CD4-positive, alpha-beta T cell treated with Interleukin-10 for 1 hour (primary cell): ENCODE measurements at places on chromosomes 5 and 9.
A peak's percentile ranks its signal among the peaks of the same experiment; 100 is the strongest.

GRCh38 chr5:59119480-59119879 is 536.6 kb downstream of the RAB3C start:
- DNase-seq, result no peak

GRCh38 chr5:114325541-114325940 is 36.3 kb upstream of the KCNN2 start:
- DNase-seq, result no peak

- DNase-seq, result no peak
Measured at GRCh38 chr5:159837860-159838259, 78.4 kb upstream of the ADRA1B start.

- no peak for DNase-seq
Measured at GRCh38 chr5:5645891-5646290, 223.4 kb downstream of the ICE1 start.

DNA sequence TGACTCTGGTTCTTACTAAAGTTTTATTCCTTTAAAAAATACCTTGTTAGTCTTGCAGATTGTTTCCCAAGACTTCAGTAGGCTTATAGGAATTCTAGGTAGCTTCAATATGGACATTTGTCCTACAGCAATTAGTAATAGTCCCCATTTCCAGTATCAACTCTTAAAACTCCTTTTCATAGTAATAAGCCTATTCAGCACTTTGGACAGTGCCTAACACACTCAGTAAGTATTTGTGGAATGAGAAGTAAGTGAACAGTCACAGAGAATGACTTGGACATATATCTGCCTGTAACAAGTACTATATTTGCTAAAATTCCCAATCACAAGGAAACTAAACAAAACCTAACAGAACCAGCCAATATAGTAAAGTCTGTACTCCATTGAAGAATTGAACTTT is 1291.8 kb upstream of the DMAC1 start:
- no peak for DNase-seq

DNA sequence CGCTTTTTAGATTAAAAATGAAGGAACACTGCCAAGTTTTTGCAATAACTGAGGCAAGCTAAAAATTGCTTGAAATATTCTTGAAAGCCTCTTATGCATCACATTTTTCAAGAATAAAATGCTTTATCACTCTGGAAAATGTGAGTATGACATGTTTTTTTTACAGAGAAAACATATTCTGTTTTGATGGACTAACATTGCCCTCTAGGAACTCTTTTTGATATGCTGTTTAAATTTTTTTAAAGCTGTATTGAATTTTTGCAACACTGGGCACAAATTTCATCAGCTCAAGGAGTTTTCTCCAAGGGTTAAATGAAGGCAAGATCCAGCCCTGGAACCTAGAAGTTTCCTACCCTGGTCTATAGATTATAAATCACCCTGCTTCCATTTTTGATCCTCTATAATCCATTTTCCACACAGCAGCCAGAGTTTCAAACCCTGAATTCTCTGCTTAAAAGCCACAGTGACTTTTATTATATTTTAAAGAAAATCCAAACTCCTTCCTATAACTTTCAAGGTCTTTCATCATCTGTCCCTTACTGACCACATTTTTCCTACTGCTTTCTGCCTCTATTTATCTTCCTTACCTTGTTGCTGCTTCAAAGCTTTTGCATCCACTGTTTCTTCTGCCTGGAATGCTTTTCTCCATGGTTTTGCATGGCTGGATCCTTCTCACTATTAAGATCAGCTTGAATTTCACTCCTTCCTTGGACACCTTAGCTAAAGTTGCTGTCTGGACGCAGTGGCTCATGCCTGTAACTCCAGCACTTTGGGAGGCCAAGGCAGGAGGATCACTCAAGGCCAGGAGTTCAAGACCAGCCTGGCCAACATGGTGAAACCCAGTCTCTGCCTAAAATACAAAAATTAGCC is 60.9 kb downstream of the IL31RA start:
- DNase-seq, result no peak

GRCh38 chr5:73321757-73322436 is 126.7 kb downstream of the FOXD1 start:
- DNase-seq, result no peak

DNA sequence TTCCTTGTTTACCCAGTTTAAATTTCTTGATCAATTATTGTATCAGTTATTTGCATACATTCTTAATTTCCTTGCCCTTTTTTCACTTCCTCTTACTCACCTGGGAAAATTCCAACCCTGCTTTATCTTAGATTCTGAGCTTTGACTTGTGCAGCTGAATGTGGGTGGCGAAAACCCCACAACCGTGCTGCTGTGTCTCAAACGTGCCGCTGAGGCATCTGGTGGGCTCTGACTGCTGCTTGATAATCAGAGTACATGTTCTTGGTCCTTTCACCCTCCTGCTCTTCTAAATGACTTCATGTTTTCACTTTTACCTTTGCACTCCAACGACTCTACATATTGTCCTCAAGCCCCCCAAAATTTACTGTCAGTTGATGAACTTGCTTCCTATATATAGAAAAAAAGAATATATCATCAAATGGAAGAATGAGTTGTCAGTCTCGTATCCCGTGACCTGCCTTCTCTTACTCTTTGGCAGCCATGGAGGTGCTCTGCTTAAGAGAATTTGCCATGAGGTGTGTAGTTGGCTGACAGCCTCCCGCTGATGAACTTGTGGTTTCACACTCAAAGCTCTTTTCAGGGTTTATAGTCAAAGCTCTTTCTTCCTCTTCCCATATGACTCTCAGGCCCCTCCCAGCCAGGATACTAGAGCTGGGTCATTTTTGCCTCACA is 14.0 kb upstream of the JAK2 start:
- DNase-seq, result peak; percentile 45

DNA sequence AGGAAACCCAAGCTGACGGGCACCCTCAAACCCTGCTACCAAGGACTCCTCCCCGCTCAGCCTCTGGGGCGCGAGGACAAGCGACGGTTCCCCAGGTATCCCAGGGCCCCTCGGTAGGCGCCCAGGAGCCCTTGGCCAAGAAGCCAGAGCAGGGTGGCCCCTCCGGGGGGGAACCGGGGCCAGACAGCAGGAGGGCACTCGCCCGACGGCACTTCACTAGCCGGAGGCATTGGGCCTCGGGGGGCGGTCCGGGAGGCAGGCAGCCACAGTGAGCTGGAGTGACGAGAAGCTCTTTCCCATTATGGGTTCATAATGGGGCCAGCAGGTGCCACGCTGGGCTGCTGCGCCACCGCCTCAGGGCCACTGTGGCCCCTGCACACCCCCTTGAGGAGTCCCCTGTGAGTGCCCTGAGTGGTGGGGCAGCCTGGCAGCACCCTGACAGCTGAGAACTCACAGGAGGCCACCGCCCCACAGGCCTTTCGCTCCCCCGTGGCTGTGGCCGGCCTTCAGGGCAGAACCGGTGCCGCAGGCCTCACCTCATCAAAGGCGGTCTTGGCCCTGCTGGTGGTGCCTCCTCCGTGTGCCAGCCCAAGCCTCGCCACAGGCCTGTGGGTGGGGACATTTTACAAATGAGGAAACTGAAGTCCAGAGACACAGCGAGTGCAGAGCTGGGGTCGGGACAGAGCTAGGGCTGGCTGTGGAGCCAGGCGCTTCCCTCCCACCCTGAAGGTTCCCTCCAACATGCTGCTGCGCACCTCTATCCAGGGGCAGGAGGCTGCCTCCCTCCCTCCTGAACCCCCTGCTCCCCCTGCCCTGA is 68.7 kb downstream of the PSMB7 start:
- DNase-seq, result no peak

- DNase-seq, result no peak
Measured at GRCh38 chr9:126338945-126339344, 12.3 kb downstream of the MVB12B start.

DNA sequence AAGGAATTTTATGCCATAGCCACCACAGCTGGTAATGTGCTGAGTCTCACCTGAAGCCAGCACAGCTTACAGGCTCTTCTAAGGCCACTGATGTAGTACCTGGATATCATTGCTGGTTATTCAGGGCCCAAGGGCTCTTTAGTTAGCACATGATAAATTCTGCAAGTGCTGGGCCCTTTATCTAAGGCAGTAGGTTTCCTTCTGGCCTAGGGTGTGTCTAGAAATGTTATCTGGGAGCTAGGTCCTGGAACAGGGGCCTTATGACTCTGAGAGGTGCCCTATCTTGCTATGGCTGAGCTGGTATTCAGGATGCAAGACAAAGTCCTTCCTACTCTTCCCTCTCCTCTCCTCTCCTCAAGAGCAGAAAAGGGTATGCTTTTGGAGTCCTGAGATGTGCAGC is 1424.5 kb upstream of the NUDT12 start:
- DNase-seq, result no peak

DNA sequence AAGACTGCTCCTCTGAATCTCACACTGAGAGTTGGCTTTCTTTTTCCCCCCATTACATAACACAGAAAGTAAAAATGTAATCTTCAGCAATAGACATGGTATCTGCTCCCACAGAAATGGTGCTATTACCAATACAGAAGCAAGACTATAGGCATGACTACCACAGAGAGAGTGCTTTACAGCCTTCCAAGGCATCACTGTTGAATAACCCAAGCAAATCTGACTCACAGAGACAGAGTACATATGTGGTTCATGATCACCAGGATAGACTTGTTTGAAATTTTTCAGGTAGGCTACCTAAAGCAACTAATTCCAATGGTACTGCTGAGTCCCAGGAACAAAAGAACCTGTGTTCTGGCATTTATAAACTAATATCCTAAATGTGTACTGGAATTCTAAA is 1373.4 kb upstream of the C9orf72 start:
- DNase-seq, result no peak

DNA sequence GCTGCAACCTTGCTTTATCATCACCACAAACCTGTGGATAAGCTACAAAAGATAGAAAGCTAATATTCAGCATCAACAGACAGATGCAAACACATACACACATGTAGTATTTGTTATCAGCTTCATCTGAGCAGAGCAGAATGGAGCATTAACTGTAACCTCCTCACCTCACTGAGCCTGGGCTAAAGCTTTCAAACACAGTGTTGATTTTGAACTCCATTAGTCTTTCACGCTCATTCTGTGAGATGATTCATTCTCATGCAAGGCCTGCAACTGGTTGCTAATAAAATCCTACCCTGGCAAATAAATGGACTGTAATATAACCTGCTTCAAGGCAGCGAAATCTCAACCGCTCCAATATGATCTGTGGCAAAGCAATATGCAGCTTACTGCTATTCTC is 1360.6 kb upstream of the ACO1 start:
- DNase-seq, result no peak

DNA sequence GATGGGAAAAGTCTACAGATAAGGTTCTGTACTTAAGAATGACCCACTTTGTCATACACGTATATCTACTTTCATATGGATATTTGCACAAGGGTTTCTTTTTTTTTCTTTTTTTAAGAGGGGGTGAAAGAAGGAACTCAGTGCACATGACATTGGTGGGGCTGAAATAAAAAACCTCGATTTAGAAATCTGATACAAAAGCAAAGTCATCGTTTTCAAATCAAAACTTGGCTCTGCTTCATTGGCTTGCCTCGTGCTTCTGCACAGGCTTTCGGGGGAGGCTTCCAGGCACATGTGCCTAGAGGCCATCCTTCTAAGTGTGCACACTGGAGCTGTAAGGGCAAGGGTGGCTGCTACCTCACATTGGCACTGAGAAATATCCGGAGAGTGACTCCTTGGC is 31.1 kb downstream of the PTTG1 start:
- DNase-seq, result no peak

GRCh38 chr9:96435345-96435744 is 14.6 kb upstream of the HABP4 start:
- no peak for DNase-seq

GRCh38 chr5:68225911-68226545 is 10.5 kb downstream of the PIK3R1 start:
- DNase-seq, result no peak

GRCh38 chr9:134399435-134400056 is 73.3 kb downstream of the RXRA start:
- DNase-seq, result no peak

- DNase-seq, result no peak
Measured at GRCh38 chr5:139862313-139862712, 66.7 kb downstream of the PSD2 start.

- no peak for DNase-seq
Measured at GRCh38 chr9:133058071-133058470, 3.7 kb upstream of the CEL start.

GRCh38 chr9:86672966-86673365 is 274.3 kb downstream of the GAS1 start:
- no peak for DNase-seq

DNA sequence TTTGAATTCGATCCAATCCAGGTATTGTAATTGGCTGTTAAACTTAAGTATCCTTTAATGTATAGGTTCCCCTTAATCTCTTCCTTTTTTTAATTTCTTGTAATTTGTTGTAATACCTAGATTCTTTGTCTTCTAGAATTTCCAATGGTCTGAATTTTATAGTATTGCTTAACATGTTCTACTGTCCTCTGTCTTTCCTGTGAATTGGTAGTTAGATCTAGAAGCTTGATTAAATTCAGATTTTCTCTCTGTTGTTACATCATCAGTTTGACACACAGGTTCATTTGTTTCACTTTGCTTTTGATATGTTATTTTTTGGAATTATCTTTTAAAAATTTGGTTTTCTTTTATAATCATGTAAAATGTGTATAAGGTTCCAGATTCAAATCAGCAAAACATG is 13.8 kb downstream of the ZCCHC7 start:
- no peak for DNase-seq

- peak; percentile 61 for DNase-seq
Measured at GRCh38 chr5:40623480-40624420, 56.0 kb upstream of the PTGER4 start.

DNA sequence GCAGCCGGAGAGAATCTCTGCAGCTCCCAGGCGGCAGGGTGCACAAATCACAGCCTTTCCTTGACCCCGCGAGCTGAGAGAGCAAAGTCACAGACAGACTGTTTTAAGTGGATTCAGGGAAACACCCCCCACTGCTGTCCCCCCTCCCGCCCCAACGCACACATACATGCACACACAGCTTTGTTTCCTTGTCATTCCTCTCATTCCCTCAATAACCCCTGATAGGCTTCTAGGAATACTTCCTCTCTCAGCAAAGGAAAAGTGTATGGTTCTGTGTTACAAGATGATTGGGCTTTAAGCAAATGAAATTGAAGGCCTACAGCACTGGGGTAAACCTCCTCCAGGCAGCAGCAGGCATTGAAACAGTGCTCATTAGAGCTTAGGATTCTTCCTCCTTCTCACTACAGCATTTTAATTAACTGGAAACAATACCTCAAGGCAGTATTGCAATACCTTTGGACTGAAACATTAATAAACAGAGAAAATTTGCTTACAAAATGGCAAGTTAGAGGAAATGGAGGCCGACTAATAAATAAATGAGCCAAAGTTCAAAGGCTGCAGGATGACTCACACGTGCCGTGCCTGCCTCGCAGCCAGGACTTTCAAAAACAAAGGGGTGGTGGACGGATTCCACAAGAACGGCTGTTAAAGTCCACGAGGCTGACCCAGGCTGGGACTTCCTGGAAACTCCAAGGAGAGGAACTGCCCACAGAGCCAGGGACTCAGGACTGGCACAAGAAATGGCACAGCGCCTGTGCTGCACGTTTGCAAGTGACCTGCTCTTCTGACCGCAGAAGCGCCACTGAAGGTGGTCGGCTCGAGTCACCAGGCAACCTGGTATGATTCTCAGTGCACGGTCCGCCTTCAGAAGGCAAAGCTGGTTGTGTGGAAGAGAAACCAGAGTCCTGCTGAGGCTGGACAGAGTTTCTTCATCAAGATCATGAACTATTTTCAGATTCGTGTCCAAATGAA is 236.2 kb downstream of the SYK start:
- DNase-seq, result no peak
